ENCODE measurements at places on chromosomes 7 and 10.
A peak's percentile ranks its signal among the peaks of the same experiment; 100 is the strongest.

- DNase-seq, result peak; percentile 56
Observed at GRCh38 chr10:79333513-79333912, 13.8 kb upstream of the PPIF start.

DNA sequence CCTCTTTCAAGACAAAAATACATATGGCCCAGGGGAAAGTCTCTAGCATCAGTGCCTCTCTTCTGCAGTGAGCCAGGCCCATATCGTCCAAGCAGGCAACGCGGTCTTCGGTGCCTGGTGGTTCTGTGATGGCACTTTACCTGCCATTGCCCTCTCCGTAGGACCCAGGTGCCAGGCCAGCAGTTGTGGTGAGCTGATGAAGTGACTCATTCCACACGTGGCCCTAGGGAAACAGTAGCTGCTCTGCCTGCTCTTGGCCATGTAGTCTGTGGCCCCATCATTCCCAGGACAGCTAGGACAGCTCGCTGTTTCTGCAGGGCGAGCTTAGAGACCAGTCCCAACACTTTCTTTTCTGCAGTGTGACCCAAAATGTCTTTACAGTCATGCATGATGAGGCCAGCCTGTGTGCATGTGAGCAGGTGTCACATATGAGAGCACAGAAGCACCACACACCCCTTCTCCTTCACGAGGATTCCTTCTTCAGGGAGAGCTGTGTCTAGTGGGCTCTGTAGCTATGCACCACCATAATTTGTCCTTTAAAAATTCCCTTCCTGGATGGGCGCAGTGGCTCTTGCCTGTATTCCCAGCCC, 39.0 kb downstream of the SVIL start:
- DNase-seq, result no peak

GRCh38 chr7:22860337-22860736, 37.7 kb upstream of the TOMM7 start:
- DNase-seq, result no peak

DNA sequence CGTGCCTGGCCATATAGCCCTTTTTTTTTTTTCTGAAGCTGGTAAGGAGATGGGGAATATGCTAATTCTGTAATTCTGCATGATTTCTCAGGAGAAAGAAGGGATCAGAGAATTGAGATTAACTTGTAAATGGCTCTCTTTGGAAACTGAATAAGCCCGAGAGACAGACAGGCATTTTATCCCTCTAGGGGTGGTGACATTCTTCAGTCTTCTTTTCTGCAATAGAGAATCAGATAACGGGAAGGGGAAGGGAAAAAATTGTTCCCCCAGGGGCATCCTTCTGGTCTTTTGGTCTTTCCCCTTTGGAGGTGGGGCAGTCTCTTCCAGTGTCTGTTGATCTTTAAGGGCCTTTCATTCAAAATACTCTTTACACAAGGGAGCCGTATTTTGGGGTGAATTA, 34.2 kb downstream of the HK1 start:
- DNase-seq, result no peak

Data from adipocyte (in vitro differentiated cells).